Neural progenitor cell (in vitro differentiated cells): ENCODE measurements at places on chromosomes 2 and 18. TPM values are rescaled to one million over a fixed set of nuclear protein-coding genes. Genes with fewer than 3 reads are reported as not detected.

DNA sequence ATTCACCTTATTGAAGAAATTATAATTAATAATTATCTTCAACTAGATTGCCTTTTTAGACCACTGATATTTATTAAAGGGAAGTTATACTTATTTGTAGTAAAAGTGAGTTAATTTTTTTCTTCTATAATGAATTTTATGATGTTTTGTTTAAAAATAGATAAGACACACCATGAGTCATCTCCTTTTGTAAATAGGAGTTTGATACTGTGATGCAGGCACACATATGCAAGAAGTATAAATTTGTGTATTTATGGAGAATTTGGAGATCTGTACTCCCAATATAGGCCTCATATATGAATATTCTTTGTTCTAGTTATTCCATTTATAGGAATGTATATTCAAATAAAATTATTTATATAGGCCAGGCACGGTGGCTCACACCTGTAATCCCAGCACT is 703.5 kb upstream of the CHAC2 start:
- H3K4me3 ChIP-seq, result no peak overlapping the region
- no peaks in the 10 kb centered on the region for H3K27me3 ChIP-seq
- H3K36me3 ChIP-seq, result no peaks in the 10 kb centered on the region
- DNase-seq, result no peak
- no peaks in the 10 kb centered on the region for H3K4me1 ChIP-seq

CDH2 gene
- 333 and 459 TPM in 2 replicates for total RNA-seq

DNA sequence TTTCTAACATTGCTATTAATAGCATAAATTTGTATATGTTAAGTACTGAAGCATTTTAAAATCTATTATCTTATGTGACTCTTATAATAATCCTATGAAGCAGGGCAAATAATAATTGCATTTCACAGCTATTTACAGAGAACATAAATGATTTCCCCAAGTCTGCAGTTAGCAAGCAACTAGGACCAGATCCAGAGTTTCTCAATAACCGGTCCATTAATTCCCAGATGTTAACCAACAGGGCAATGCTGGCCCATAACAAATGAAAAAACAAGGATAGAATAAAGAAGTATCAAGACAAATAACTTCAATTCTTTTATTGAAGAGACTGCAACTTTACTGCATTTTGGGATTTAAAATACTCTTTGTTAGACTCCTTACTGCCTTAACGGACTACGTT is 91.7 kb upstream of the SPTBN1 start:
- H3K27ac ChIP-seq, result no peak overlapping the region
- no peaks in the 10 kb centered on the region for H3K4me1 ChIP-seq
- no peak for DNase-seq
- H3K36me3 ChIP-seq, result no peaks in the 10 kb centered on the region
- no peak overlapping the region for H3K4me3 ChIP-seq
- H3K27me3 ChIP-seq, result no peaks in the 10 kb centered on the region

EHD3 gene
- 3.9 and 10.7 TPM in 2 replicates for total RNA-seq

DNA sequence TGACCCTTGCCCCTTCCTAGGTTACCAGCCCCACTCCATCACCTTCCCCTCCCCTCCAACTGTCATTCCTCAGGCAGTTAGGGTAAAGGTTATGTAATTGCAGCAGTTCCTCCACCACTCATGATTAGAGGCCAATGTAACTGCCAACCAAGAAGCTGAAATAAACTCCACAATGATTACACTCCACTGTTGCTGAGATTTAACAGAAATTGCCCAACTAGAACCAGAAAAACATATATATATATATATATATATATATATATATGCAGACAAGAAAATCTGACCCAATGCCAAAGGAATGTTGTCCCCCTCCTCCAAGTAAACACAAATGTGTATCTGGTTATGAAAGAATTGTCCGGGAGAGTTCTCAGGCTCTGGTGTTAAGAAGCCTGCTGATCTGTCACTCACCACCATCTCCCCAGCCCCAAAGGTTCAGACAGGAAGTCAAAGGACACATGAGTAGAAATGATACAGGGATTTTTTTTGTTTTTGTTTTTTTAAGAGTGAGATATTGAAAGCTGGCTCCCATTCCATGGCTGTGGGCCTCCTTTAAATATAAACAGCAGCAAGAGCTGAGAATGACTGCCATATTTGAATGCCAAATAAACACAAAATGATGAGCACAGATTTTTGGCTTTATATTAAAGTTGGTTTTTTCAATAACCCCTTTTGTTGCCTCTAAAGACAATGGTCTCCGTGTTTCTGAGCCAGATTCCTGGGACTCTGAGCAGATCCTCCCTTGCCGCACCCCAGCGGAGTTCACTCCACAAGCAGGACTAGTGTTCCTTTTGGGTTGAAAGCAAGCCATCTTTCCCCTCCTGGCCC is 127.2 kb upstream of the MAPRE2 start:
- H3K4me1 ChIP-seq, result no peaks in the 10 kb centered on the region
- no peaks in the 10 kb centered on the region for H3K36me3 ChIP-seq
- no peak overlapping the region for H3K27ac ChIP-seq
- DNase-seq, result no peak

DNA sequence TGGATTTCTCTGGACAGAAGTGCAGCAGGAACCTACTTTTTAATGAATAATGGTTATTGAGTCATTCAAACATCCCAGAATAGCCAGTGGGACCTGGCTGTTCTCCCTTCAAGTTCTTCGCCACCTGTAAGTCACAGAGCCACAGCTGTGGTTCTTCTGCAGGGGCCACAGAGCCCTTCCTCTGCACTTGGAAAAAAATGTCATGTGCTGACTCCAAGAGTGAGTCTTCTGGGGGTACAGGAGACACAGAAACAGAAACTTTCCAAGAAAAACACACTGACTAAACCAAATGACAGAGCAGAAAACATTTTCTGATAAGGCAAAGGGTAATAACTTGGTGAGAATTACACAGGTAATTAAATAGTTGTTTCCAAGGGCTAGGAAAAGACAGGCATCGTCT is 68.7 kb upstream of the FN1 start:
- no peaks in the 10 kb centered on the region for H3K4me1 ChIP-seq
- no peaks in the 10 kb centered on the region for H3K27me3 ChIP-seq
- DNase-seq, result no peak
- H3K27ac ChIP-seq, result no peak overlapping the region
- no peaks in the 10 kb centered on the region for H3K36me3 ChIP-seq
- no peak overlapping the region for H3K4me3 ChIP-seq

PPP1R7 gene
- total RNA-seq, result 40.0 and 52.9 TPM in 2 replicates

DNA sequence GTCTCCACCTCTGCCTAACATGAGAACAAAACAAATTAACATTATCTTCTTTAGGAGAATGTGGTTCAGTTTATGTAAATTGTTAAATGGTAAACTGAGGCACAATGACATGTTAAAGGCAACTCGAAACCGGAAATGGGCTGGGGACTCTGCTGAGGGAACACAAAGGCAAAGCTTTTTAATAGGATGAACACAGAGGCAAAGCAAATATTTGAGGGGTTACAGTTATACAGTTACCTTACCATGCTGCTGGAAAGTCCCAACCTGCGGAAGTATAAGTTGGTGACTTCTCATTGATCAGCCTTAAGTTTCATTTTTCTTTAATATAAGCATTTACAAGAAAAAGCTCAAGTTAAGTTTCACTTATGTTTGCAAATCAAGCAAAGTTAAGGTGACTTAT is 195.0 kb downstream of the DLGAP1 start:
- no peaks in the 10 kb centered on the region for H3K36me3 ChIP-seq
- no peaks in the 10 kb centered on the region for H3K27me3 ChIP-seq
- no peak overlapping the region for H3K4me3 ChIP-seq
- H3K4me1 ChIP-seq, result peaks cover 19% of the 10 kb centered on the region

CLEC4F gene
- total RNA-seq, result not detected in 2 replicates

GRCh38 chr2:776487-776886 is 99.3 kb upstream of the TMEM18 start:
- no peak overlapping the region for H3K27ac ChIP-seq
- peaks cover 37% of the 10 kb centered on the region for H3K4me1 ChIP-seq
- H3K27me3 ChIP-seq, result no peaks in the 10 kb centered on the region
- no peak for DNase-seq
- H3K36me3 ChIP-seq, result no peaks in the 10 kb centered on the region

GRCh38 chr2:240033330-240033678 is 3.1 kb upstream of the OR6B2 start:
- H3K4me1 ChIP-seq, result no peaks in the 10 kb centered on the region
- no peaks in the 10 kb centered on the region for H3K36me3 ChIP-seq
- no peak for DNase-seq
- no peak overlapping the region for H3K4me3 ChIP-seq
